ENCODE measurements at places on chromosomes 16 and 17.
A peak's percentile ranks its signal among the peaks of the same experiment; 100 is the strongest.

DNA sequence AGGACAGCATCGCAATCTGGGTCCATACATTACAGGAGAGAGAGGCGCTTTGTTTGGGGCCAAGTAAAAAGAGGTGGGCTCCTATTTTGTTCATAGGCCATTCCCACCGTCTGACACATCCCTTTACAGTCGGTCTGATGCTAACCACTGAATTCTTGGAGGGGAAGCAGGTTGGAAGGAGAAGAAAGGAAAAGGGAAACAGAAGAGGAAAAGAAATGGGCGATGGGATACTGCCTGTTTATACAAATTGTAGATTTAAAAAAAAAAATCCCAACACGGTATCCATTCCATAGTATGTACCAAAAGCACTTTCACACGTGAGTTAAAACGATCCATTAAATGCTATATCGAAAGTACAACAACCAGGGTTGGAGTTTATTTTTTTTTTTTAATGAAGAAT, 4.0 kb upstream of the ZFHX3 start:
- no peak for DNase-seq

DNA sequence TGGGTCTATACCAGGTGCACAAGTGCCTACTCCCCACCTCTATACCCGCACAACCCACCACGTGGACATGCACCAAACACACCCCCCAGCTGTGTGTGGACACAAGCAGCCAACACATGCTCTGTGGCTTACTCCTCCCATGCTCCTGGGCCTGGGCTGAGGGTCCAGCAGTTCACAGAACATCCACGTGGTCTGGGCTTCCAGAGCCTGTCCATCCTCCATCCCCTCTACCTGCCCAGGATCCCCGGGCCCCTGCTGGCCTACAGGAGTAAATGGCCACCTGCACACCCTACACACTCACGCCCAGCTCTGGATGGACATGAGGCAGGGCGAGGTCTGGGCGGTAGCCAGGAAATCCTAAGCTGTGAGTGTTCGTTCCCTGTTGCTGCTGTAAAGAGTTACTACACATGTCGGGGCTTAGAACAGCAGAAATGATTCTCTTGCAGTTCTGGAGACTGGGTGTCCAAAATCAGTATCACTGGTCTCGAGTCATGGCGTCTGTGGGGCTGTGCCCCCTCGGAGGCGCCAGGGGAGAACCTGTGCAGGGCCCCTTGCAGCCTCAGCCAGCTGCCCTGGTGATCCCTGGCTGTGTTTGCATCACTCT, 15.0 kb upstream of the RAI1 start:
- no peak for DNase-seq

DNA sequence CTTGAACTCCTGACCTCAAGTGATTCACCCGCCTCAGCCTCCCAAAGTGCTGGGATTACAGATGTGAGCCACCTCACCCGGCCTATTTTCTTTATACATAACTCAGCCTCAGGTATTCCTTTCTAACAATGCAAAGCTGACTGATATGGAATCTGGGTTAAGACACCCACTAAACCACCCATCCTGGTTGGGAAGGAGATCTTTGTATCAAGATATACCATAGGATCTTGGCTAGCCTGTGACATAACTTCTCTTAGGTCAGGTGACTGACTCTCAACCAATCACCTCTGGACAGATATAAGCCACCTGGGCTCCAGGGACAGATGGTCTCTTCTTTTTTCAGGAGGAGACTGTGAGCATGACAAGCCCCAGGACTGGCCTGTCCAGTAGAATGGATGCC, 51.2 kb upstream of the NKD1 start:
- no peak for DNase-seq

DNA sequence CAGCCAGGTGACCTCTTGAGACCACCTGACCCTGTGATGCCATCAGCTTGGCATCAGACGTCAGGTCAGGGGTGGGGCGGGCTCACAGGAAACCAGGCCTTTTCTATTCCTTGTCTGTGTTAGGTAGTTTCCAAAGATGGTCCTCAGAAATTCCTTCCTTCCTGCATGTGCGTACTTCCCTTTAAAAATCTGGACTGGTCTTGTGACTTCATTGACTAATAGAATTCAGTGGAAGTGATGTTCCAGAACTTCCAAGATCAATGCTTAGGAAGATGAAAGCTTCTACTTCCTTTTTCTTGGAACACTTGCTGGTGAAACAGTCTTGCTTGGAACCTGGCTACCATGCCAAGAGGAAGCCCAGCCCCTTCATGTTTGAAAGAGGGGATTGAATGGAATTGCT, 10.0 kb upstream of the N4BP1 start:
- DNase-seq = no peak

DNA sequence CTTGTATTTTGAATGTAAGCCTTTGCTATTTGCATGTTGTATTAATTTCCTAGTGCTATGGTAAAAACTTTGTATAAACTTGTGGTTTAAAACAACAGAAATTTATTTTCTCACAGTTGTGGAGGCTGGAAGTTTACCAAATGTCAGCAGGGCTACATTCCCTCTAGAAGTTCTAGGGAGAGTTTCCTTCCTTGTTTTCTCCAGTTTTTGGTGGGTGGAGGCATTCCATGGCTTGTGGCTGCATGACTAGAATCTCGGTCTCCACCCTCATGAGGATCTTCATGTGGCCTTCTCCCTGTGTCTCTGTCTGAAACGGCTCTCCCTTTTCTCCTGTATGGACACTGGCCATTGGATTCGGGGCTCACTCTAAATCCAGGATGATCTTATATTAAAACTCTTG, 482.2 kb upstream of the GOT2 start:
- DNase-seq = no peak

DNA sequence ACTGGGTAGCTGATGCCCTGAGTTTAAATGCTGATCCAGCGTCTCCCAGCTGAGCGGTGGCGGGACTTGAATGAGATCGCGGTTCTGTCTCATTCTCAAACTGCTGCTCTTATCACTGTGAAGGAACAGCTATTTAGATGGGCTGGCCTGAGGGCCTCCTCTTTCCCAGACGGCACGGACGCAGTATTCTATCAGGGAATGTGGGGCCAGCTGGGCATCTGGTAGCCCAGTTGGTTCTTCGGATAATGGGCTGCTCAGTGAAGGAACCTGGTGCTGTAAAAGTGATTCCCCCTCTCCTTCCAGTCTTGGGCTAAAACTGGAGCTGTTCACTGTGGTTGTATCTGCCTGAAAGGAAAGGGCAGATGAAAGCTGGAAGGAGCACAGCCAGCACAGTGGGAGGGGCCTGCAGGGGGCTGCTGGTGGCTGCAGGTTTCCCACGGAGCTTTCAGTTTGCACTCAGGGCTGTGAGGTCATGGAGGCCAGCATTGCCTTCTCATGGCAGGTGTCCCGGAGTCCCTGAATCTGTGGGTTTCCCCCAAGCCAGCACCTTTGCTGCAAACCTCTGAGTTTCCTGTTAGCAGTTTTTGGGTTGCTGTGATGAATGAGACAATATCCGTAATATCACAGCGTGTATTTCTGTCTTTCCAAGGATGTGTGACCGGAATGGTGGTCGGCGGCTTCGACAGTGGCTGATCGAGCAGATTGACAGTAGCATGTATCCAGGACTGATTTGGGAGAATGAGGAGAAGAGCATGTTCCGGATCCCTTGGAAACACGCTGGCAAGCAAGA, 3.6 kb downstream of the IRF8 start:
- no peak for DNase-seq

DNA sequence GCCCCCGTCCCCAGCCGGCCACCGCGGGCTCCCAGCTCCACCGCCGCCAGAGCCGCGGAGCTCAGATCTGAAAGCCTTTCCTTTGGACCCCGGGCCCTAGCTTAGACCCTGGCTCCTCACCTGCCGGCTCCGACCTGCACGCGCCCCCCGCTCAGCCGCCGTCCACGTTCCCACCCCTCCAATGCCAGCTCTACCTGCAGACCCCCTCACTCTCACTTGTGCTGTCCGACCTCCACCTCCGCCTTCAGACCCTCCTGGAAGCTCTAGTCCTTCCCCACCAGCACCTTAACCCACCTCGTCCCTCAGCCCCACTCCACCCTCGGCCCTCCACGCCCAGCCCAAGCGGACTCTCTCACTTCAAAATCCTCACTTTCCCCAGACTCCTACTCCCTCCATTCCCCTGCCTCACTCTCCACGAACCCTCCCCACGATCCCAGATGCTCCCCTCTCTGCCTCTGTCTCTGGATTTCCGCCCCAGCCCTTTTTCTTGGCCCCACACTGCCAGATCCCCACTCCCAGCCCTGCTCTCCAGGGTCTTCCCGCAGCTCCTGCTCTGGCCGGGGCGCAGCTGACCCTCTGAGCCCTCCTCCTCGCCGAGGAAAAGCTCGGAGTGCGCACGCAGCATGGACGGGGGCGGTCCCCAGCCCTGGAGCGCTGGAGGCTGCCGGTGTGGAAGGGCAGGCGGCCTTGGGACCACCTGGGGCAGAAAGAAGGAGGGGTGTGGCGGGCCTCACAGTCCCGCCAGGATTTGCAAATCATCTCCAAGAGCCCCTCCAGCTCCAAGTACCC, at the start of gene TMEM114:
TMEM114 (minus strand) TSS at position 612 of the 789 bp plus-strand sequence. CDS start 673 bp downstream, outside the sequence.
- no peak for DNase-seq

DNA sequence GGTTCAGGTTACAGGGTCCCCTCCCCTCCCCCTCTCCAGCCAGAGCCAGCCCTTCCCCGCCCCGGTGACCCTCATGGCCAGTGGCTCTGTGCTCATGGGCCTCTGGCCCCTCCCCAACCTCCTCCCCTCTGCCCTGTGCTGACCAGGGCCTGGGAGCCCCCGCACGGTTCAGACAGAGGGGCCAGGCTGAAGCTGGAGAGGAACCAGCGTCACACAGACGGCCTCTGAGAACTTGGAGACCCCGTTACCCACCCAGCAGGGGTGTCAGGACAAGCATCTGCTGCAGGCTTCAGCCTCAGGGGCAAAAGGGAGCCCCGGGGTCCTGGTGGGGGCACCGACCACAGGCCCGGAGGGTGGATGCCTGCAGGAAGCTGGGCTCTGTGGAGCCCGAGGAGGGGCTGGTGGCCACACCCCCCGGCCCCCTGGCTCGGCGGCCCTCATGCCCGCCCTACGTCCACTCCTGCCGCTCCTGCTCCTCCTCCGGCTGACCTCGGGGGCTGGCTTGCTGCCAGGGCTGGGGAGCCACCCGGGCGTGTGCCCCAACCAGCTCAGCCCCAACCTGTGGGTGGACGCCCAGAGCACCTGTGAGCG, at the start of gene WFIKKN1:
WFIKKN1 (plus strand) TSS at position 171 of the 591 bp plus-strand sequence; CDS start at position 440, 269 bp downstream.
- no peak for DNase-seq

DNA sequence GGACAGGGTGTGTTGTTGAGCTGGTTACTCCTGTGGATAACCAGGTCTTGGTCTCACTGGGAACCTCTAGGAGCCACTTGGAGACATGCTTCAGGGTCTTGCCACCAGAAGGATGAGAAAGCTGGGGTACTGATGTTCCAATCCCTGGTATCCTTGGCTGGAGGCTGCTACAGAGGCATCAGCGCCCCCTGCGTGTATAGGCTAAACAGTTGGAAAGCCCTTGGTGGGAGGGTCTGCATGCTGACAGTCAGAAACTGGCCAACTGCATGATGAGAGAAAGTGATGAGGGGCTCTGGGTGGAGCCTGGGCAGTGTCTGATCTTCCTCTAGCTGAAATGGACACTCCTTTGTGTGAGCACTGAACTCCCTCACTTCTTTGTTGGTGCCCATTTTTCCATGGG, 536.9 kb downstream of the XYLT1 start:
- DNase-seq = no peak

DNA sequence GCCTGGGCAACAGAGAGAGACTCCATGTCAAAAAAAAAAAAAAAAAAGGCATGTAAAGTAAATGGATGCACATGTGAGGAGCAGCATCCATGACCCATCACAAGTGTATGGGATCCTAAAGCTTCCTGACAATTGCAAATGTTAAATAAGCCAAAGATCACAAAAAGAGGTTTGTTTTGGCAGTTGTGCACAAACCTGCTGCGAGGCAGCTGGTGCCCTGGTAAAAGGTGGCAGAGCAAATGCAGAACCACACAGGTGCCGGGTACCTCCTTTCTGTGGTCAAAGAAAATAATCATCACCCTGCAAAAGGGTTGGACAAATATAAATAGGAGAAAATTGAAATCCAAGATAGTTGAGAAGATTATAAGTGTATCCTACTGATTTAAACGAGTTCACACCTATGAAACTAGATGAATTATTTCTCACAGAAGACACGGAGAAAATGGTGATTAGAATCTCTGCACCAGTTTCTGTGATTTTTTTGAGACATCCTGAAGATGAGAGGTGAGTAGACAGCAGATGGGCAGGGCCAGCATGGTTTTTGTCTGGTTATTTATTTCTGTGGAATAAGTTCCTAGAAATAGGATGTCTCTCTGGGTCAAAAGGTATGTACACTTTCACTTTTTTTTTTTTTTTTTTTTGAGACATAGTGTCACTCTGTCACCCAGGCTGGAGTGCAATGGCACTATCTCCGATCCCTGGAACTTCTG, 291.3 kb downstream of the CDH13 start:
- DNase-seq = no peak

- peak; percentile 22 for DNase-seq
These were observed 53.9 kb upstream of the ERN1 start for GRCh38 chr17:64183815-64184214.

DNA sequence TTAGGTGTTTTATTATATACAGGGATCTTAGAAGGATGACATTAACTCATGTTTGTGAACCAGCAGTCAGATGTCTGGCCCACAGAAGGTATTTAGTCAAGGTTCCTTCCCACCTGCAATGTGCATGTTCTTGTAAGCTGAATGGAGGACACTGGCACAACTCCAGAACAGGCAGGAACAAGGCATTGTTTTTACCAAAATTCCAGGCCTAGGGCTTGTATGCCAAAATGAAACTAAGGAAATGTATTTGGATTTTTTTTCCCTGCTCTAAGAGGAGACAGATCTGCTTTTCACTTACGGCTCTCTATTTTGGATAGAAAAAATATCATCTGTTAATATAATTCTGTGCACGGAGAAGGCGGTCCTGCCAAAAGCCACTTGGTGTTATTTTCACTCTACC, 312.5 kb downstream of the GRIN2A start:
- DNase-seq = no peak

DNA sequence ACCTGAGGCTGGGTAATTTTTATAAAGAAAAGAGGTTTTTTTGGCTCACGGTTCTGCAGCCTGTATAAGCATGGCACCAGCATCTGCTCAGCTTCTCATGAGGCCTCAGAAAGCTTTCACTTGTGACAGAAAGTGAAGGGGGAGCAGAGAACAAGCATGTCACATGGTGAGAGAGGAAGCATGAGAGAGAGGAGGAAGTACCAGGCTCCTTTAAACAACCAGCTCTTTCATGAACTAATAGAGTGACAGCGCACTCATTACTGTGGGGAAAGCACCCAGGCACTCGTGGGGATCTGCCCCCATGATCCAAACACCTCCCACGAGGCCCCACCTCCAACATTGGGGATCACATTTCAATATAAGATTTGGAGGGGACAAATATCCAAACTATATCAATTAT, 86.8 kb downstream of the USP32 start:
- DNase-seq = no peak

- DNase-seq = no peak
These were observed 33.1 kb downstream of the LGALS9 start for GRCh38 chr17:27663936-27664605.

GRCh38 chr17:72125742-72126141, 4.9 kb downstream of the SOX9 start:
- no peak for DNase-seq

Measured in T1000 (cell line).